ENCODE measurements at places on chromosomes 5 and 9.

- DNase-seq, result peak; percentile 71
These were observed 27.1 kb downstream of the DCTN4 start for GRCh38 chr5:150731669-150732242.

GRCh38 chr5:123690821-123691220 is 178.8 kb downstream of the CSNK1G3 start:
- DNase-seq, result no peak

DNA sequence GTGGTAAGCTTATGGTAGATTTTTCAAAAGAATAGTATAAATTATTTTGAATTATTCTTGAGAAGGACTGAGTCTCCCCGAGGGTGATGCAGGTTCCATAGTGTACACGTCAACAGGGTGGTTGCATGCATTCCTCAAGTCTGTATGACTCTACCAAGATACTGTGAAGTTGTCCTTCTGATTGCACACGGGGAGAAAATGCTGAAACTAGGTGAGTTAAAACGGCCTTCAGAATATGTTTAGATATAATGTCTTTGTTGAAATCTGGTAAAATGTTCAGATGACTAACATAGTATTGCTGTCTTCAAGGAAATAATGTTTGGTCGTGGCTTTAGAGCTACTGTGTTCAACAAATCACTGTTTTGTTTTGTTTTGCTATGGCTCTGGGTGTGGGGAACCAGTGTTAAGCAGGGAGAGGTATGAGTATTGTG is 22.4 kb upstream of the TNFAIP8 start:
- DNase-seq, result no peak

- no peak for DNase-seq
These were observed 54.0 kb downstream of the PLPP1 start for GRCh38 chr5:55480781-55481180.

DNA sequence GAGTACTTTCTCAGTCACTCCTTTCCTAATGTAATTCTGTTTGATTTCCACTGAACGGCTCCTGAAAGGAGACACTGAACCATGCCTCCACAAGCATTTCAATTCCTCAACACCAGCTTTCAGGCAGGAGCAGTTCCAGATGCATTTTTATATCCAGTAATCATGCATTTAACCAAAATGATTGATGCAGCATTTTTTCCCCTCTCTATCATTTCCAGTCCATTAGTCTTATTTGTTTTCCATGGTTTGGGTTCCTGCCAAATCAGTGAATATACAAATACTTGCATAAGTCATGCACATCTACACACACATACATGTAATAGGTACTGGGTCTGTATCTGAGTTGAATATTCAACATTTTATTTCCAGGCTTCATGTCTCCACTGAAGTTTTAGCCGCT is 122.7 kb downstream of the GRIA1 start:
- no peak for DNase-seq

- no peak for DNase-seq
These were observed 90.3 kb downstream of the ADAMTSL1 start for GRCh38 chr9:18564018-18564880.

- no peak for DNase-seq
These were observed 965.1 kb upstream of the SEMA6A start for GRCh38 chr5:117539692-117540091.

DNA sequence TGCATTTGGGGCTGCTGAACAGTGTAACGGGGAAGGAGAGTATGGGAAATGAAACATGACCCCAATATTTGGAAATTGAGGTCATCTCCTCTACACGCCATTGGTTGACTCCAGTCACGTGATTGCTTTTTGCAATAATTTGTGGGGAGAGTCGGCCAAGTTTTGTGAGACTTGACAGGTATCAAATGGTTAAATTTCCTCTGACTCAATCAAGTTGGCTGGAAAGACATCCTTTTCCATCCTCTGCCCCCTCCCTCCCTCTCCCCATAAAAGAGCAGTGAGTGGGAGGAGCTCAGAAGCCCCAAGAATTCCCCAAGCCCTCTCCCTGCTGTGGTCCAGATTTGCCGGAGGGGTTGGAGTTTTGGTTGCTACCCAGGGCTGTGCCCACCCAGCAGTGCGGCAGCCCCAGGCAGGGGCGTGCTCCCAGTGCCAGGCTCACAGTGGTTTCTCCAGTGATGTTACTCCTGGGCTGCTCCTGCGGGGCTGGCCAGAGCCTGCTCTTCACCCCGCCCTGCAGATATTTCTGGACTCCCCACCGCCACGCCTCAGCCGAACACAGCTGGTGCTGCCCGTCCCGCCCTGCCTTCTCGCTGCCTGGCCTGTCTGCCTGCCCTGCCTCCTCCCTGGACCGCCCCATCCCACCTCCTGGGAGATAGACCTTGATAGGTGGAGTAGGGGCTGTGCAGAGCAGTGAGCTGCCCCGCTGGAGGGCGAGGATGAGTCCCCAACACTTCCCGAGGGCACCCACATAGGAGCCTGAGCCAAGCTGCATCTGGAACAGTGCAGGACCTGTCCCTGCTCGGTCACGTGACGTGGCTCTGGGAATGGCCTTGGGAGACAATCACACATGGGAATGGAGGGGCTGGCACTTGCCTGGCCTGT is 3.4 kb downstream of the COL5A1 start:
- DNase-seq, result no peak

GRCh38 chr9:28249424-28249823 is 676.1 kb upstream of the C9orf72 start:
- DNase-seq, result no peak

All from suppressor macrophage (primary cell).